ENCODE measurements at places on chromosomes 3 and 15.

DNA sequence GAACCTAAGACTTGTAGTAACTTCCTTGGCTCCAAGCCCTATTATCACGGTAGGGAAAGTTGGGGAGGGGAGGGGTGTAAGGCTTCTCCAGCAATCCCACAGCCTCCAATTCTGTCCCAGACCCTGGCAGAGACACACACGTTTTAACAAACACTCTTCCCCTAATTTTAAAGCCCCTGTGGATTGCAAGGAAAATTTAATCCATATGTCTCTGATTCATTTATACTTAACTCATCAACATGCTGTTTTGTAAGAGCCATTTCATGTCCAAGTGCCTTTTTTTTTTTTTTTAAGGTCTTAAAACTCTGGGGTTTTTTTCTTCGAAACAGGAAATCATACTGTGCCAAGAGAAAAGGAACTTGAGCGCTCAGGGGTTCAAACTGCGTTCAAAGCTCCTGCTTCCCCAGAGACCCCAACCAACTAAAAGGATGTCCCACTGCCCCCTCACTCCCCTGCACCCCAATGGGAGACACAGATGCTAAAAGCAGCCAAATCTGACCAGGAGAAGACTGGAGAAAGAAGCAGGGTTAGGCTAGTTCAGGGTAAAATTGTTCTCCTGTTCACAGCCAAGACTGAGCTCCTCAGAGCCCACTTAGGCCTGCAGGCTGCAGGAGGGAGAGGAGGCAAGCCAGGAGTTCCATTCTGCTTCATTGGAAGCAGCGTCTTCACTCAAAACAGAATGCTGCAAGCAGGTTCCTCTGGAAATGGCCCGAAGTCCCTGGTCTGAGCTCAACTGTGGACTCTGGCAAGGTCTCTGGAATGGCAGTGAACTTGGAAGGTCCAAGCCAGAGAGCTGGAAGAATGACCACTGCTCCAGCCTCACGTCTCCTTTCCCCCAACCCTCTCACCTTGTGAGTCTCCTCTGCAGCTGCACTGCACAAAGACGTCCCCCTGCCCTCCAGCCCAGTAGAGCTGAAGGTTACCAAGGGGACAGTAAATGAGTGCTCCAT lies 172.5 kb downstream of the NTRK3 start:
- no peak for DNase-seq

DNA sequence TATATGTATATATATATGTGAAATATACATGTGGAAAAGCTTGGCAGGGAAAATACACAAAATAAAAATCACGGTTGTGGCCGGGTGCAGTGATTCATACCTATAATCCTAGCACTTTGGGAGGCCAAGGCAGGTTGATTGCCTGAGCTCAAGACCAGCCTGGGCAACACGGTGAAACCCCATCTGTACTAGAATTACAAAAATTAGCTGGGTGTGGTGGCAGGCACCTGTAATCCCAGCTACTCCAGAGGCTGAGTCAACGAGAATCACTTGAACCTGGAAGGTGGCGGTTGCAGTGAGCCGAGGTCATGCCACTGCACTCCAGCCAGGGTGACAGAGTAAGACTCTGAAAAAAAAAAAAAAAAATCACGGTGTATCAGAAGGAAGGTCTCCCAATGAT lies 20.8 kb upstream of the ARHGEF3 start:
- no peak for DNase-seq

- no peak for DNase-seq
Measured at GRCh38 chr3:100891033-100891432, 102.2 kb downstream of the ABI3BP start.

- no peak for DNase-seq
Measured at GRCh38 chr3:110905121-110905520, 166.5 kb upstream of the NECTIN3 start.

GRCh38 chr3:108985844-108986243 lies 32.2 kb upstream of the GUCA1C start:
- no peak for DNase-seq

GRCh38 chr3:55468251-55468650 lies 18.9 kb downstream of the WNT5A start:
- no peak for DNase-seq

GRCh38 chr3:153163393-153163724 lies 1.3 kb downstream of the RAP2B start:
- DNase-seq = no peak

DNA sequence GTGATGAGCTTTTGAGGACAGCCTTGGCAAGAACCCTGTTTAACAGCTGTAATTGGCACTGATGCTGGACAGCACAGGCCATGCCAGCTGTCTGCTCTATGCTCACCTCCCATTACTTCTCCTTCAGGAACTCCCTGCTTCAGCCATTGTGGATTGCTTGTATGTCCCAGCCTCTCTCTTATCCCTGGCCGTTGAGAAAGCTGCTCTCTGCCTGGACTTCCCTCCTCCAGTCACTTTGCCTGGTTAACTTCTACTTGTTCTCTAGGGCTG lies 444.5 kb downstream of the EPHB1 start:
- no peak for DNase-seq

- DNase-seq = no peak
Measured at GRCh38 chr3:59273976-59274375, 224.2 kb upstream of the CFAP20DC start.
